ENCODE measurements at places on chromosomes 5 and 9.

- DNase-seq = no peak
Measured at GRCh38 chr9:37914701-37915358, 10.9 kb upstream of the SLC25A51 start.

DNA sequence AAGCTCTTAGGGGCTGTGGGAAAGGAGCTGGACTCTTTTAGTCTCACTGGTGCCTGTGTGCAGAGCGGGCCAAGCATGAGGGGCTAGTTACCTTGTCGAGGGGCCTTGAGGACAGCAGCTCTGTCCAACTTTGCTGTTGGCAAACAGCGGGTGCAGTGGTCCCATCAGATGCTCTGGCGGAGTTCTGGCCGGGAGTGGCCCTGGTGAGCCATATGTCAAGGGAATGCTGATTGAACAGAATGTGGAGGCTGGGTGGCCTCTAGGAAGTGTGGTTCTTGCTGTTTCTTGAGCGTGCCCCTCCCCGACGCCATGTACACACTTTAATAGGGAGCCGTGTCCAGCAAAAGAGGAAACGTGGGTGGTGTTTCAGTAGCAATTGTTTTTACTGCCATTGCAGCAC, 3.6 kb upstream of the ADAMTS2 start:
- no peak for DNase-seq

DNA sequence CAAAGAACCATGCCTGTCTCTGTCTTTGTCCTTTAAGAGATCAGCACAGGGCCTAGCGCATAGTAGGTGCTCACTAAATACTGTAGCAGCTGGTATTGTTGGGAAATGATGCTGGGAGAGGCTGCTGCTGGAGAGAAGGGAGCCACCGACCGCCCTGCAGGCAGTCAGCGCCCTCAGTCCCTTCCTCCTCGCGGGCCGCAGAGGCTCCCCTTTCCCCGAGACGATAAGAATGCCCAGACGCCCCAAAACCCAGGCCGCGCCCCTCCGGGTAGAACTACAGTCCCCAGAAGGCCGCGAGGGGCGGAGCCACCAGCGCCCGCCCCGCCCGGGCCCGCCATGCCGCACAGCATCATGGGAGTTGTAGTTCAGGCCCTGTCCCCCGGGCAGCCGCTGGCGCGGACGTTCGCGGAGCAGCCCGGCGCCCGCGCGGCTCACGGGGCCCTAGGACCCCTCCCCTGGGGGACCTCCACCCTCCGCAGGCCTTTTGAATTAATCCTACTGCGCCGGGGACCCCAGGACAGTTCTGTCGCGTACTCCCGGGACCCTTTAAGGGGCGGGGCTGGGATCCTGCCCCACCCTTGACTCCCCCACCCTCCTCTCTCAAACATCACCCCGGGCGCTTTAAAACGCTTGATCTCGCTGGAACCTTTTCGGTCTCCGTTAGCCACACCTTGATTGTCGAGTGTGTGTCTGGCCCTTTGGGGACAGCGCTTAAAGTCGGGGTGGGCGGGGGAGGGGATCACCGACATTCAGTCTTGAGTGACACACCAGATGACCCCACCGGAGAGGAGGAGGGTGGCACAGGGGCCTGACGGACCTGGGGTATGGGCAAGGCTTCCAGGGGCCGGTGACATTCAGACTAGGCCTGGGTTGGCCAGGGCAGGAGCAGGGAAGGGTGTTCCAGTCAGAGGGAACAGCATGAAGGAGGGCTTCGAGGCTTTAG, 24.8 kb upstream of the IER5L start:
- peak; percentile 93 for DNase-seq

DNA sequence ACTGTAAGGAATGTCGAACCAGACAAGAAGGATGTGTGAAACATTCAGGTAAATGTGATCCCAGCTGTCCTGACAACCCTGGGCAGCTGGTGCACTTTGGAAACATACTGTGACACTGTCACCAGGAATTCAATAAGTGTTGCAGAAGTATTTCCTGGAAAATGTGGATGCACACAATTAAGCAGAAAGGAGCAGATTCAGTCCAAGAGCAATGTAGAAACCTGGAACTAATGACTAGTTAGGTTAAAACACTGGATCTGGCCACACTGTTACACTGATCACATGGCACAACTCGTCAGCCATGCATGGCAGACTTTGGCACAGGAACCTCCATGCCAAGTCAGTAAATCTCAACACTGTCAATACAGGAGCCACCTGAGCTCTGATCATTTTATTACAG, 109.0 kb downstream of the FAM174A start:
- no peak for DNase-seq

GRCh38 chr5:35799753-35800152, 56.9 kb upstream of the IL7R start:
- no peak for DNase-seq

DNA sequence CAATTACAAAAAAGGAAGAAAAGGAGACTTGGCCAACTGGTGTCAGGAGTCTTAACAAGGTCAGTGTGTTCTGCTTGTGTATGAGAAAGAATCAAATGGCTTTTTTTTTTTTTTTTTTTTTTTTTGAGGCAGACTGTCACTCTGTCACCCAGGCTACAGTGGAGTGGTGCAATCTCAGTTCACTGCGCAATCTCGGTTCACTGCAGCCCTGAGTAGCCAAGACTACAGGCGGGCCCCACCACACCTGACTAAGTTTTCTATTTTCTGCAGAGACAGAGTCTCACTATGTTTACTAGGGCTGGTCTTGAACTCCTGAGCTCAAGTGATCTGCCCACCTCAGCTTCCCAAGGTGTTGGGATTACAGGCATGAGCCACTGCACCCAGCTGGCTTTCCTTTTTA, 3.1 kb upstream of the IL7R start:
- no peak for DNase-seq

- no peak for DNase-seq
Measured at GRCh38 chr5:42993516-42994245, 46.4 kb downstream of the ANXA2R start.

DNA sequence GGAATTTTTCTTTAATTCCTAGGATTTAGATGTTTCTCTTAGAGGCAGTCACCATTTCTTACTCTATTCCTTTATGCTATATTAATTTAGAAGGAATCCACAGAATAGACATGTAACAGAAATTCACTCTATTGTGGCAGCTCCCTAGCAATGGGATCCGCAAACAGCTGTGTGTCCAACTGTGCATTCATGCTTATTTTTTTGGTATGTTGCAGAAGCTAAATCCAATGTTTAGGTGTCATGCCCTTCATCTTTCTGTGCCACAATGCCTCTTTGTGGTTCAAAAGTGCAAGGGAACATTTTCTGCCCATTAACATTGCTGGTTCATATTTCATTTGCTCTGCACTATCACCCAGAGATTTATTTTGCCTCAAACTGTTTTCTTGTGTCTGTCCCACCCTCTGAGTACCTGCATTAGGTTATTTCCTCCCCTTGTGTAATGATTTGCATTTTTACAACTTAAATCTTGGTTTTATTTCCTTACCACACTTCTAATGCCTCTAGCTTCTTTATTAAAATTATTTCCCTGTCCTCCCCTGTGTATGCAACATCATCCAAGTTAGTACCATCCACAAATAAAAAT, 816.5 kb downstream of the EFNA5 start:
- no peak for DNase-seq

- DNase-seq = no peak
Measured at GRCh38 chr9:120117081-120117480, 462.9 kb downstream of the CDK5RAP2 start.

DNA sequence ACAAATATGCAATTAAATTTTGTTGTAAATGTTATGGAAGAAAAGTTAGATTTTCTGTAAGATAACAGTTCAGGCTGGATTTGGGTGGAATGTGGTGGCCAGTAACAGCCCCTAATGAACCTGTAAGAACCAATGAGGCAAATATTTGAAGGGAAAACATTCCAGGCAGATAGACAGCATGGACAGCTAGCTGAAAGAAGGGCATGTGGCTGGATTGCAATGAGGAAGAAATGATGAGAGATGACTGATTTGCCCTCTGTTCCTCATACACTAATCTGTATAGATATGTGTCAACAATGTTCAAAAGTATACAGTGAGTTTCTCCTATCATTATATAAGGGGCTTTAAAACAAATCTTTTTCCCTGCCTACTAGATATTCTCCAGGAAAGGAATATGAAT, 58.8 kb downstream of the MAN2A1 start:
- no peak for DNase-seq

DNA sequence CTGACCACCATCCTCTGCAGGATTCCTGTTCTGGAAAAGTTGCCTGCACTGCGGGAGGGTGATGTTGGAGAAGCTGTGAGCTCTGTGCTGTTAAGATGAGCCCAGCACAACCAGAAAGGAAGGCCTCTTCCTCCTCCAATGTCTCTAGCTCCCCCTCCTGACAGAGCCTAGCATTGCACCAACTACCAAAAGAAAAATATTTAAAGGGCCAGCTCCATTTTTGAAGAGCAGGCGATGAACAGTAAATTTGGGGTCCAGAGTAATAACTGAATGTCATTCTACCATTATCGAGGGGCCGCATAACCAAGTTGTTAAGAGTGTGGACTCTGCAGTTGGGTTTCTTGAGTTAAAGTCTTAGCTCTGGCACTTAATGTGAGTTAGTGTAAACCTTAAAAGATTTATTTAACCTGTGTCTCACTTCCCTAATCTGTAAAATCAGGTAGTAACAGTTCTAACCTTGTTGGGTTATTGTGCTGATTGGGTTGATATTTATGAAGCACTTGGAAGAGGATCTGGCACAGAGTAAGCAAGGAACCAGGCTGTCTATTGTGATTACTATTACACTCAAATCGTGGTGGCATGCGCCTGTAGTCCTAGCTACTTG, 3.9 kb downstream of the TEX53 start:
- DNase-seq = peak; percentile 86

GRCh38 chr9:103003689-103004088, 8.6 kb downstream of the CYLC2 start:
- no peak for DNase-seq

DNA sequence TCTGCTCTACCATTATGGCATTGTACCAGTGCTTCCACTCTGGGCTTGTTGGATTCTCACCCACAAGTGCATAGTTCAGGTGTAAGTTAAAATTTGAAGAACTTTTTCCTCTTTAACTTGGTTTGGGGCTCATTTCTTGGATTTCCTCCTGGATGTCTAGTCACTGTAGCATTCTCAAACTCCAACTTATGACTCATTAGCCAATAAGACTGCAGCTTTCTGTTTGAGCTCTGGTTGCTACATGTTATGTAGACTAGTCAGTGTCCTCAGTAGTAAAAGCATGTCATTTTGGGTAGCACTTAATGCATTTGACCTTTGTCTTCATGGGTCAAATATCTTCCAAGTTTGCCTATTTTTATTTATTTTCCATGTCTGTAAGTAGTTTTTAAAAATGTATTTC, 790.8 kb downstream of the BRINP1 start:
- no peak for DNase-seq

DNA sequence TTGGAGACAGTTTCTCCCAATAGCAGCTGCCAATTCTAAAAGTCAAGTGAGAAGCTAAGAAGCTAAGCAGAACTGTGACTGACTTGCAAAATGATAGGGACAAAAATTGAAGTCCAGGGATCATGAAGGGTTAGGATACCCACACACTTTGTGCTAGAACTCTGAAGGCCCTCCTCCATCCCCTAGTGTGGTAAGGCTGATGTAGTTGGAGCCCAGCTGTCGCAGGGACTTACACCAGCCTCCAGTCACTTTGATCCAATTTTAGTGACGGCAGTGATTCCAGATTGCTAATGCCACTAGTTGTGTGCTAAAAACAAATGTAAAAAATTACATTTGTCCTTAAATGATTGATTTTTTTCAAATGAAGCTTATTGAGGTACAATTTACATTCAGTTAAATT, 742.7 kb upstream of the ZNF608 start:
- no peak for DNase-seq

DNA sequence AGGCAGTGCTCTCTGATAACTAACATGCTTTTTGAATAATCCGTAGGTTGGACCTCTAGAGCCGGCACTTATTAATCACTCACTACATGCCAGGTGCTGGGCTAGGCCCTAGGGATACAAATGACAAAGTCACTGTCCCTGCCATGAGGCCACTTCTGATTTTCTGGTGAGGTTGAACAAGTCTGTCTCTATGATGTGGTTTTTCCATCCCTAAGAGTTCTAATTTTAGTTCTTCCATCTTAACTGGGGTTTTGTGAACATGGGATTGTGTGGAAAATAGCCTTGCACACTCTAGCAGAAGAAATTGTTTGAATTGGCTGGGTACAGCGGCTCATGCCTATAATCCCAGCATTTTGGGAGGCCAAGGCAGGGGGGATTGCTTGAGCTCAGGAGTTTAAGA, 64.6 kb downstream of the IL31RA start:
- DNase-seq = no peak

Measured in sigmoid colon (tissue), 7 donors.